ENCODE measurements at places on chromosomes 13 and 19.

DNA sequence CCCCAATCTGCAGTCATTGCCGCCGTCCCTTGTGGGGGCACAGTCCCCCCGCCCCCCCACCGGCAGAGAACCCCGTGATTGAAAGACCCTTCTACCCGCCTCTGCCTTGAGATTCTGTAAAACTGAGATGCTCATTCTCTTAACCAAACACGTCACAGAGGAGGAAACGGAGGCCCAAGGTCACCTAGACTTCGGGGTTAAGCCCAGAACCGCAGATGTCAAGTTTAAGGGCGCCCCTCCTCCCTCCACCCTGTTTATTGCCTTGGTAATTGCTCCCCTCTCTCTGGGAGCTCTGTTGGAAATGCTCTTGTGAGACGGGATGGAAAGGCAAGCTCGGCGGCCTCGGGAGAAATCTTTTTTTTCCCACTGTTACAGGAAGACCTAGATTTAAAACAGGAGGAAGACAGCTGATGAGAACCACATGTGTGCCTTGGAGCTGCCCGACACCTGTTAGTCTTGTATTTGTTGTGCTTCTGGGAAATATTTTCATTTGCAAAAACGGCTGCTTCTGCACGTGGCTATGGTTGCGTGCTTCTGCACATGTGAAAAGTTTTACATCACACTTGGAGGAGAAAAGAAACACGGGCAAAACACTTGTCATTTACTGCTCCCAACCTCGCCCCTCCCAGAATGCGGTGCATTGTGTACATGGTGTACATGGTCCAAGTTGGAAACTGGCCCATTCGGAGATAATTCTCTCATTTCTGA lies 1.1 kb upstream of the MED26 start:
- DNase-seq, result no peak

GRCh38 chr19:45153339-45154063 lies 7.3 kb downstream of the NKPD1 start:
- peak; percentile 80 for DNase-seq

- peak; percentile 69 for DNase-seq
Observed at GRCh38 chr13:35470671-35471661, 5.5 kb downstream of the MAB21L1 start.

- no peak for DNase-seq
Observed at GRCh38 chr19:8611877-8612806, 1.6 kb upstream of the ADAMTS10 start.

GRCh38 chr19:29516358-29516725 lies 9.5 kb upstream of the VSTM2B start:
- DNase-seq, result no peak

GRCh38 chr19:44607049-44607448 lies 6.3 kb upstream of the IGSF23 start:
- no peak for DNase-seq

- DNase-seq, result no peak
Observed at GRCh38 chr13:92649140-92649813, 577.3 kb upstream of the GPC6 start.

- DNase-seq, result peak; percentile 64
Observed at GRCh38 chr19:7729831-7730285, 2.1 kb downstream of the CLEC4G start.

DNA sequence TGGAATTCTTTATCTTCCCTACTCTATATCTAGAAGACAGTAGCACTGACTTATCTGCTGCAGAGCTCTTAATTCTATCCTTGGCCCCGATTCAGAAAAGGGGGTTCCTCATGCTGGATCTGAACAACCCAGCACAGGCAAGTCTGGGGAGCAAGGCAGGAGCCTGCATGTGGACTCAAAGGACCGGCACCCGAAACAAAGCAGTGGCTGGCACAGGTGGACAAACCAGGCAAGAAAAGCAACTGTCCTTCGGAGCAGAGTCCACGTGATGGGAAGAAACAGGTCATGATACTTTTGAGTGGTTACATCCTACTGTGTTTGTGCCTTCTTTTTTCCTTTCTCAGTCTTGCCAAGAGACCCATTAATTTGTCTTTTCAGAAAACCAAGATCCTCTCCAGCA lies 38.3 kb downstream of the GPR42 start:
- DNase-seq, result no peak

DNA sequence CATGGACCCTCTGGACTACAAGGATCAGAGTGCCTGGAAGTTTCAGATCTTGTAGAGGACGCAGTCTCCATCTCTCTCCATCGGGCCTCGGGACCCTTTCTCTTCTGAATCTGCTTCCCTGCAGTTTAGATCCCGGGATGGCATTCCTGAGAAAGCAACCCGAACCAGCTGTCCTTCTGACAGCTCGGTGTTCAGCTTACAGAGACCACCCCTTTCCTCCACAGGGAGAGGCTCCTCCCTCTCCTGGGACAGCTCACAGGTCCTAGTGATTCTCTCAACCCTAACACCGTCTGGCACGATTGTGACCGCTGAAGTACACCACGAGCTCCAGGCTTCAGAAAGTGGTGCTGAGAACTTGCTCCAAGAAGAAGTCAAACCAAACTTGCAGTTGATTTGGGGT lies 18.2 kb downstream of the CRX start:
- peak; percentile 63 for DNase-seq

DNA sequence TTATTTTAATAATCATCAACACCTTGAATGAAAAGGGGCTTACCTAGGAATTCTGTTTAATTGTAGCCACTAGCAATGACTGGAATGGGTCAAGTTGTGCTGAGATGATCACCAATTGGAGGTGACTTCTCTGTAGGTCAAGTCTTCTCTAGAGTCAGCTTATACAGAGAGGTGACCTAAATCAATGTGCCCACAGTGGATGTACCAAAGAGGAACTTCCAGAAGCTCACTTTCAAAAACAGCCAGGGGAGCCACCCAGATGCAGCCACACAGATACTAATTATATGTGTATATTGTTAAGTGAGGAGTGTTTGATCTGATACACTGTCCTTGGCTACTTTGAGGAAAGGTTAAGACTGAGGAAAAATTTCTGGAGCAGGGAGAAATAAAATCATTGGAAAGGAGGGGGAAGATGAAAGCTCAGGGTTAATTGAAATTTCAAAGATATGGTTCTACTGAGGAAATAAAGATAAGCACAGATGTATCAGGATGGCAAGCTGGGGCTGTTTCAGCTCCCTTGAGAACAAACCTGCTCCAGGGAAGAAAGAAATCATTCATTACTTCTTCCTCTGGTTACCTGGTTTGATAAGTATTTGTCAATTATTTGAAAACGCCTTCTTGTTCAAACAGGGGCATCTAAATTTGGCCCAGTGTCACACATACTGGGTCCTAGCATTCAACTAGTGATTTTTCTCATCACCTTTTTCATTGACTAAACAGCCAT lies 5.1 kb downstream of the GPR183 start:
- DNase-seq, result no peak

DNA sequence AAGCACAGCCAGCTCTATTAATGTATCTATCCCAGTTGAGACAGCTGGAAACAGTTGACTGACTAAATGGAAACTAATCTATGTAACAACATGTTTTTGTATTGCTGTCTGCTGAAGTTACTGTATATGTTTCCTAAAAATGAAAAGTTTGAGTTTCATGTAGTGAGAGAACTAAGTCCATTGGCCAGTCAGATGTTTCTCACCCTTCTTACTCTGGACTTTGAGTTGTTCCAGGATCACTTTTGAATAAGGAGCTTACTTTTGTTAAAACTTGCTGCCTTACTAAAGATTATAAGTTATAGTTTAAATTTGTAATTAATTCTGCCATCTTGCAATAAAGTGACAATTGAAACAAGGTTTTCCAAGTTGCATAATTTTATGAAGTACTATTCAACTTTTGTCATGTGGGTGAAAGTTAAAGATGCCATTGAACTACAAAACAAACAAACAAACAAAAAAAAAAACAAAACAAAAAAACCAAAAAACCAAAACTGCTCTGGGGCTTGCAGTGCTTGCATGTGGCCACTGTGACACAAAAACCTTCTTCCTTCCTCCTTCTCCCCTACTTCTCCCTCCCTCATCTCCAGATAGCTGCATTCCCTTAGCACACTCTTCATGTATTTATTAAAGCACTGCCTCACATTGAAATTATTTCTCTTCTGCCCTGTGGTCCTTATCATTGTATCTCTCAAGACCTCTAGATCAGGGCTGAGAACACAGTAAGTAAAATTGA lies 15.3 kb downstream of the WDFY2 start:
- no peak for DNase-seq

GRCh38 chr13:90689111-90689510 lies 658.4 kb upstream of the MIR17HG start:
- DNase-seq, result no peak

GRCh38 chr19:38264486-38265212 lies at the start of gene SPINT2:
Gene SPINT2, plus strand, starts transcription at chr19:38264573. Its CDS starts 320 bp downstream, at chr19:38264893.
- peak; percentile 89 for DNase-seq

DNA sequence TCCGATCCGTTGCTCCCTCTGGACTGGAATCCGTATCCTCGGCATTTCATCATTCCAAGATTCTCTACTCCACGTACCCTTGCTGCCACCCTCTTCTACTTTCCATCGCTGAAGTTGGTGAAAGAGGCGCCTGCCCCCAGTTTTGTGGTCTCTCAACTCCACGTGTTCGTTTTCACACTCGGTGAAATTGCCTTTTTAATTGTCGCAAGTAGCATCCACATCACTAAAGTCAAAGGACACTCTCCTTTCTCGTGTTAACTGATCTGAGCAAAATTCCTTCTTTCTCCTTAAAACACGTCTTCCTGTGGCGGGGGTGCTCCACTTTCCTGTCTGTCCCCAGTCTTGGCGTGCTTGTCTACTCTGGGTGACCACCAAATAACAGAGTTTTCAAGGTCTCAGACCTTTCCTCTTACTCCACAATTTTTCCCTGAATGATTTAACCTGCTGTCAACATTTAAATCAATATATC lies 1.1 kb upstream of the TMTC4 start:
- DNase-seq, result no peak

GRCh38 chr13:68988176-68988575 lies 1119.5 kb upstream of the ATXN8OS start:
- DNase-seq, result no peak

DNA sequence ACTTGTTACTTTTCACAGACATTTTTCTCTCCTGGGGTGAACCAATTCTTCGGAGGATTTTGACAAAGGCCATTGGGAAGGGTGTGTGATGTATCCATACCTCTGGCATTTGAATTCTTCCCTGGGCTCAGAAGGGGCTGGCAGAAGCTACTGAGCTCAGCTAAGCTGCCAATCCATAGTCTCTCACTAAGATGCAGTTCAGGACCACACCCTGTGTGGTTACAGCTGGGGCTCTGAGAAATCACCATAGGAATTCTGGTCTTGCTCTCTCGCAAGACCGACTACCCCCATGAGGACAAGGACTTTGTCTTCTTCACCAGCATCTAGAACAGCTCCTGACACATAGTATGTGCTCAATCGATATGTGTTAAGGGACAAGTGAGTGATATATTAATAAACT lies 6.0 kb downstream of the C13orf42 start:
- DNase-seq, result no peak

DNA sequence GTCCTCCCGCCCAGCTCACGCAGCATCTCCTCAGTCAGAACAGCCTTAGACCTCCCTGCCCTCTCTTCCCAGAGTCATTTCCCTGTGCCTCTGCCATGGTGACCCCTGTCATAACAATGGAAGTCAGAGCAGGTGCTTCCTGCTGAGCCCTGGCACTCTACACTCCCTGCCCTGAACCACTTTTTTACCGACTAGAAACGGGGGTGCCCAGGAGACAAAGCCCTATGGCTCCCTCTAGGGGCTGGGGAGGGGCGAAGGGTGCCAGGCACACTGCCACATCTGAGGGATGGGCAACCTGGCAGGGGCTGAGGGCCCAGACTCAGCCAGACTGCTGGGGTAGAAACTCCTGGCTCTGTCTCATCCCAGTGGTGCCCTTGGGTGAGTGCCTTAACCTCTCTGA lies 16.4 kb downstream of the ZNF574 start:
- peak; percentile 53 for DNase-seq

DNA sequence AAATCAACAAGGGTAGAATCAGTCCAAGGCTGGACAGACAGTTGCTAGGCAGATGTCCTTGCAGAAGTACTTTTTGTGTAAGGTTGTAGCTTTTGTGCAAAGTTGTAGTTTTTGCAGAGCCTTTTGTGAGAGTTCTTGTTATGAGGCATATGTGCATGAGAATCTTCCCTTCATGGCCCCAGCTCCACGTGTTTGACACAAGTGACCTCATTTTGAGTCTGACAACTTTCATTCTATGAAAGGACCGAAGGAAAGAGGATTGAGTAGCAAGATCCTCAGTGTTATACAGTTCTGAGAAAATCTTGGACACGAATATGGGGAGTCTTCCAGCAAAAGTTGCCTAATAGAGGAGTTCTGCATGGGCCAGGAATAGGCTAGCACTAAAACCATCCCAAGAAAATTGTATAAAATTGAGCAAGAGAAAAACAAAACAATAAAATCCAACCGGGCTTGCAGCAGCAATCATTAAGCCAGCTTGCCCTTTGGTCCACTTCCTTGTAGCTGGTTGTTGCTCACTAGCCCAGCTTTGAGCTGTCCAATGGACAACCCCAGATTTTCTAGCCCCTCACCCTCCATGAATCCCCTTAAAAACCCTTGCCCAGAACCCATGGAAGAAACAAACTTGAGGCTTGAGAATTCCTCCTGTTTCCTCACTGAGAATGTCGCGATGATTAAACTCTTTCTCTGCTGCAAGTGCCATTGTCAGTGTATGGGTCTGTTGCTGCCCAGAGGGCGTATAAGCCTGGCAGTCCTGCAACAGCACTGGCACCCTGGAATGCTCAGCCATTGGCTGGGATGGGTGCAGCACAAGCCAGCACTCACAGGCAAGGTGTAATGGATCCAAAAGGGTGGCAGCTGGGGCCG lies 6.5 kb downstream of the EPSTI1 start:
- DNase-seq, result no peak

DNA sequence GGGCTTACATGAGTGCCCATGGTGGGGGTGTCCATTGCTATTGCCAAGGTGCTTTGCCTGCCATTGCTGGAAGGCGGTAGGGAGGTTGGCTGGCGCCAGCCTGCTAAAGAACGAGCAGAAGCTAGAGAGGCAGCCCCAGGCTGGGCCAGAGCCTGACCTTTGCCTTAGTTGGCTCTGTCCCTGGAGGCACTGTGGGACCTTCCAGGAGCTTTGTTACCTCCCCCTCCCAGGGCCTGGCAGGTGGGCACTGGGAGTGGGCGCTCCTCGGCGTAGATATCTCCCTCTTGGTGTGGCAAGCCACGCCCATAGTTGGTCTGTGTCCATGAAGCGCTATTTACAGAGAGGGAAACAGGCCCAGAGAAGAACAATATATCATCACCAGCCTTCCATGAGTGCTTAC lies 2.3 kb upstream of the SLC25A42 start:
- DNase-seq, result no peak

DNA sequence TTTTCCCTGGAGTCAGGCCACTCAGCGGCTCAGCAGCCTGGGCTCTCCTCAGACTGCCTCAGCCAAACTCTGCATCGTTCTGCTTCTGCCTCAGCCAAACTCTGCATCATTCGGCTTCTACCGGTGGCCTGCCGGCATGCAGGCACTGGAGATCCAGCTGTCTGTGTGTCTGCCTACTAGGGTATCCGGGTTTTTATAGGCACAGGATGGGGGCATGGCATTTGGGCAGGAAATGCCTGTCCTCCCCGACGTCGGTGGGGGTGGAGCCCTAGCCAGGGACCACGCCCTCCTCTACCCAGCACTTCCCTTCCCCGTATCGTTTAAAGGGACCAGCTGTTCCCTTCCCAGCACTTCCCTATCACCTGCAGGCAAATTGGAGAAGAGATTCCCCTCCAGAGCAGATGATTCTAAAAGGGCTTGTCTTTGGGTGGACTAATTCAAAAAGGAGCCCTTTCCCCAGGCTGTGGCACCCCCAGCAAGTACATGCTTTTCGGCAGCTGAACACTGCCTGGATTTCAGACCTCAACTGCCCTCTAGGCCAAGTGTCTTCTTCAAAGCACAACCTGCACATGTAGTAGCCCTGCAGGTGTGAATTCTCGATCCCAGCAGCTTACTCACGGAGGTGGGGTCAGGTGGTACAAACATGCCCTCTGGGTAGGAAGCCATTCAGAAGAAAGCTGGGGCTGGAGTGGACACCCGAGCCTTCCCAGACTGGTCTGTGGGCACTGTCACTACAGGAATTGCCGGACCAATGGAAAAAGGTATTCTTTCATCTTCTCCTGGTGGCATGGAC lies 25.4 kb upstream of the GPR12 start:
- DNase-seq, result peak; percentile 35

Measured in iPS-NIHi11 (cell line).